ENCODE measurements at places on chromosomes 2 and 18.

- DNase-seq = no peak
These were observed 169.3 kb downstream of the HDAC4 start for GRCh38 chr2:239231231-239232194.

DNA sequence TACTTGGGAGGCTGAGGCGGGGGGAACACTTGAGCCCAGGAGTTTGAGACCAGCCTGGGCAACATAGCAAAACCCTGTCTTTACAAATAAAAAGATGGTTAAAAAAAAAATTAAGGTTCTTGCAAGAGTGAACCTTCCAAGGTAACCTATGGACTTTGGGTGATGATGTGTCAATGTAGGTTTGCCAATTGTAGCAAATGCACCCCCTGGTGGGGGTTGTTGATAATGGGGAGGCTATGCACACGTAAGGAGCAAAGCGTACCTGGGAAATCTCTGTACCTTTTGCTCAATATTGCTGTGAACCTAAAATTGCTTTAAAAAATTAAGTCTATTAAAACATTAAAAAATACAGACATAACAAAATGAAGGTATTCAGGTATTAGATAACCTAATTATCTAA lies 70.4 kb downstream of the CWC22 start:
- no peak for DNase-seq

DNA sequence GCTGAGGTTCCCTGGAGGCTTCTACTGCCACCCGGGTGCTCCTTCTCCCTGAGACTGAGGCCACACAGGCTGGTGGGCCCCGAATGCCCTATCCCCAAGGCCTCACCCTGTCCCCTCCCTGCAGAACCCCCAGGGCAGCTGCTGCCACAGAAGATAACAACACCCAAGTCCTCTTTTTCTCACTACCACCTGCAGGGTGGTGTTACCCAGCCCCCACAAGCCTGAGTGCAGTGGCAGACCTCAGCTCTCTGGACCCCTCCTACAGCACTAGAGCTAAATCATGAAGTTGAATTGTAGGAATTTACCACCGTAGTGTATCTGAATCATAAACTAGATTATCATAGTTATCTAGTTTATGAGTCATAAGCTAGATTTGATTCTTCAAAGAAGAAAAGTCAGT lies 7.3 kb upstream of the CENPA start:
- DNase-seq = no peak

DNA sequence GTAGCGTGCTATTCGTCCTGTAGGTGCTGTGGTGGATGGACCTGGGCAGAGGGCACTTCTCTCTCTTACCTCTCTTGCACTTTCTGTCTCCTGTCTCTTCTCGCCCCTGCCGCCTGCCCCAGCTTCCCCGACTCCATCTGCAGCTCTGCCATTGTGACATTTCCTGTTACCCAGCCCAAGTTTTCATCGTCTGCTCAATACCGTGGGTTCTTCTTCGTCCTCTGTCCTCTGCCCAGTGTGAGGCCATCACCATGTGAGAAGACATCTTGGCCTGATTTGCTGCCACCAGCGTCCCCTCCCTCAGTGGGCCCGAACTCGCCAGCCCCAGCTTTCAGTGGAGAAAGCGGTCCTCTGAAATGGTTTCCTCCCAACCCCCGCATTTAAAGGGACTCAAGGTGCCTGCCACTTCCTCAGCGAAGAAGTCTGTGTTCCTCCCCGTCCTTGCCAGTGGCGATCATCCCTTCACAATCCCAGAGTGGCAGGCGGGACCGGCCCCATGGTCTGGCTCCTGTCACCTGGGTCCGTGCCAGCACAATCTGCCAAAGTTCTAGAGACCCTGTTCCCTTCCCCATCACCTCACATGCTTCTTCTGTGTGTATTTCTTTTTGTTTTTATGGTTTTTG lies 18.0 kb downstream of the TGOLN2 start:
- no peak for DNase-seq

- DNase-seq = no peak
These were observed 39.6 kb upstream of the RMDN2 start for GRCh38 chr2:37885329-37885993.

GRCh38 chr2:60216452-60216995 lies 336.9 kb downstream of the BCL11A start:
- DNase-seq = no peak

DNA sequence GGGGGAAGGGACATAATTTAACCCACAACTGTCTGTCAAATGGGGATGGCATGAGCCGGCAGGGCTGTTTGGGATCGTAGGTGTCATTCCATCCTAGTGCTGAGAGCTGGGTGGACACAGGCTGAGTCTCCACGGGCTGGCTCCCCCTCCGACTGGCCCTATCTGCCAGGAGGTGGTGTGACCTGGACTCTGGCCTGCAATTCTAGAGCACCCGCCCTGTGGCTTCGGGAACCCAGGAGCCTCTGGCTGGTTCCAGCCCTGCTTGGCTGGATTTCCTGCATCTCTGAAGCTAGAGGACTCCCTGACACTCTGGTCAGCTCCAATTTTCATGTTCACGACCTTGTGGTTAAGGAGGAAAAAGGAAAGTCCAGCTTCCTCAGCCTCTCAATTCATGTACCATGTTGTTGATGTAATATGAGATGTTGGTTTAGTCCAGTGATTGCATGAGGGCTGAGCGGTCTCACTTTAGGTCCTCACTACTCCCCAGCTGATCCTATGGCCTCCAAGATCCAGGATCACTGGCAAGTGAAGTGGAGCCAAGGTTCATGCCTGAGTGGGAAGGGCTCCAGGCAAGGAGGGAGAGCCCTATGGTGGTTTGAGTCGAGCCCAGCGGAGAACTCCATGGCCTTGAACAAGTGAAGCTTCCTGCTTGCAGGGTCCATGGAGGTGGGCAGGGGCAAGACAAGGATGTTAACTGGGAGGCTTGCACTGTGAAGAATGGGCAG lies 169.1 kb downstream of the NDUFA10 start:
- no peak for DNase-seq

- DNase-seq = no peak
These were observed 29.8 kb downstream of the SUCLG1 start for GRCh38 chr2:84429328-84429727.

- no peak for DNase-seq
These were observed 614.1 kb upstream of the SETBP1 start for GRCh38 chr18:44066541-44066940.

DNA sequence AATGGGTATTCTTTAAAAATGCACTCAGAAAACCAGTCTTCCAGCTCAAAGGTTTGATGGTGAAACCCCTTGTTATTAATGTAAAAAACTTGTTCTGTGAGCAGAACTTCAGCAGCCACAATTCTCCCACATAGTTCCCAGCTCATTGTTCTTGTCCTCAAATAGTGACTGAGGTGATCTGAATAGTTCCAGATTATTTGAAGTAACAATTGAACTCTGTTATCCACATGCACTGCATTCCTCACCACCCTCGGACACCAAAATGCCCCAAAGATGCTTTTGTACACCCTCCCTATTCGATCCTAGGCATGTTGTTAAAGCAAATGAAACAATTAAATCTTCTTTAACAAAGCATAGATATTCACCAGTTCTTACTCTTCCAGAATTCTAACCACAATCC lies 2186.8 kb upstream of the CELF4 start:
- no peak for DNase-seq

GRCh38 chr2:207223051-207223450 lies 57.3 kb upstream of the KLF7 start:
- no peak for DNase-seq

DNA sequence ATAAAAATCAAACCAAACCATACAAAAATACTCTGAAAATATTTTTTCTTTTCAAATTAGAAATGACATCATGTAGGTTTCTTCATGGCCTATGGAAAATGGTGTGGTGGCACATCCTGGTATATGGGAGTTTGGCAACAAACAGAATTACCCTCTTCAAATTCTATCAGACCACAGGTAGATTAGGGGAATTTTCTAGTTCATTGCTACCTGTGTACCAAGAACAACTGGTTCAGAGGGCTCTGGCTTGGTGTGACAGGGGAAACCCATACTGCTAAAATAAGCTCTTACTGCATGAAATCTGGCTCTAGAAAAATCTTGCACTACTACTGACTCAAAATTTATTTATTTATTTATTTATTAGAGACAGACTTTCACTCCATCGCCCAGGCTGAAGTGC lies 63.4 kb upstream of the PELI1 start:
- DNase-seq = no peak

- no peak for DNase-seq
These were observed 3.5 kb upstream of the TUBB6 start for GRCh38 chr18:12304351-12305210.

GRCh38 chr2:34004936-34005335 lies 405.8 kb upstream of the FAM98A start:
- DNase-seq = no peak

DNA sequence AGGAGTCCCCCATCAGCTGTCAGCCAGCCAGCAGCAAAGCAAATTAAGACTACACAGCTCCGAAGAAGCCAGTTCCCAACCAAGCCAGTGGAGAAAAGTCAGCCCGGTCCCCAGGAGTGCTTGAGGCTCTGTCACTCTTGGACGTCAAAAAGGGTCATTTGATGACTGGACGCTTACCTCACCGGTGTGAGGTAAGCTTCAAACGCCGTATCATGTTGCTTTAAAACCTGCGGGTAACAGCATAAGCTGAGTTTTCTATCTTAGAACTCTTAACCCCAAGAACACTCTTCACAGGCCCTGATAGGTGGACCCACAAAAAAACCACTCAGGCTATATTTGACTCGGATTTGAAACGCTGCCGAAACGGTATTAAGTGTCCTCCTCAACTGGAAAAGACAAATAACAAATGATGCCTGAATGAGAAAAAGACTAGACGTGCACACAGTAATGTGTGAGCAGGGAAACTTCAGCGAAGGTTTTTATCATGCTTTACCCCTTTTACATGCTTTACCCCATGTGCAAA lies 682 bp upstream of the LNPK start:
- DNase-seq = no peak

- no peak for DNase-seq
These were observed 114.8 kb upstream of the PTPRM start for GRCh38 chr18:7452331-7452730.

All from stimulated activated CD8-positive, alpha-beta memory T cell treated with anti-CD3 and anti-CD28 coated beads, Interleukin-7, amount 100 ng/mL, for 4 hours (primary cell).